Activated T-helper 1 cell treated with anti-CD3 and anti-CD28 coated beads, Interleukin-2, amount 50 U/mL, for 16 hours (primary cell): ENCODE measurements at places on chromosomes 12 and 14.

DNA sequence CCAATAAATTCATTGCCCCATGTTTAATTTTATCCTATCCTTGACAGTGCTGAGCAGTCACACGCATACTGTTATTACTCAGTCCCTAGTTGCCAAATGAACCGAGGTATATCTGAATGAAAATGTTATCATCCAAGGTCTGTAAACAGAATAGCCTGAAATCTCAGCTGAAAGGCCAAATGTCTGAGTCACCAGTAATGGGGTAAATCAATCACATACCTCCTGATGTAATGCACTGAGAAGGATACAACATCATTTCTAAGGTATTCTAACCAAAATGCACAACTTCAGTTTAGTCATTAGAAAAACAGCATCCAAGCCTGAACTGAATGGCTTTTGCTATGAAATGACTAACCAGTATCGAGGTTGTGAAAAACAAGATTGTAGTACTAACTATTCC, 228.6 kb downstream of the DPF3 start:
- no peak for DNase-seq

DNA sequence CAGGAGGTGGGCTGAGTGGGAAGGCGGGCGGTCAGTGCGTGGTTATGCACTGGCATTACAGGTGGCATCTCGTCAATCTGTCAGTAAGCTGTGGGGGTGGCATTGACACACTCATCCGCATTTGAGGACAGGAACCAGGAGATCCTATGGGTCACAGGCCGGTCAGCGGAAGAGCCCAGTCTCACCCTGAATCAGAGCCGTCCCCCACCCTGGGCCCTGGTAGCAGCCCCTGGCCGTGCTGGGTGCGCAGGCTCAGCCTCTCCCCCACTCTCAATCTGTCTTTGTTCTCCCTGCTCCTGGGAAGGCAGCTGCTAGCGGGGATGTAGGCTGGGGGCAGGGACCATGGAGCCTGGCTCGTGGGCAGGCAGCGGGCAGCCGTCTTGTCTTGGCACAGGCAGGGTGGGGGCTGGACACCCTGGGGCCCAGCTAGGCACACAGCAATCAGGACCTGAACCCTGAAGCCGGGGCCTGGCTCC, 5.1 kb downstream of the INF2 start:
- no peak for DNase-seq

GRCh38 chr12:117045160-117046010, 53.8 kb downstream of the TESC start:
- DNase-seq: no peak

DNA sequence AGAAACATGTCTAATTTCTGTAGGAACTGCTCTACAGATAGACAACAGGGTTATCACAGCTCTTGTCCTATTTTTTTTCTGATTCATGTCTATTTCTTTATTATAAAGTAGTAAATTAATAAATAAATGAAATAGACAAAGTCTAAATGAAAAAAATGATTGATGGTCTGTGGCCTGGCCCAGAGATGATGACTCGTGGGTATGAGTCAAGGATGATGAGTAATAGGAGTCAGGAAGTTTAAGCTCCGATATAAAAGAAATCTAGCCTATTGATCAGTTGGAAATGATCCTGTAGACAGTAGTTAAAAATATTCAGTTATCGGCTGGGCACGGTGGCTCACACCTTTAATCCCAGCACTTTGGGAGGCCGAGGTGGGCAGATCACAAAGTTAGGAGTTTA, 90.6 kb upstream of the RTL1 start:
- DNase-seq: no peak

DNA sequence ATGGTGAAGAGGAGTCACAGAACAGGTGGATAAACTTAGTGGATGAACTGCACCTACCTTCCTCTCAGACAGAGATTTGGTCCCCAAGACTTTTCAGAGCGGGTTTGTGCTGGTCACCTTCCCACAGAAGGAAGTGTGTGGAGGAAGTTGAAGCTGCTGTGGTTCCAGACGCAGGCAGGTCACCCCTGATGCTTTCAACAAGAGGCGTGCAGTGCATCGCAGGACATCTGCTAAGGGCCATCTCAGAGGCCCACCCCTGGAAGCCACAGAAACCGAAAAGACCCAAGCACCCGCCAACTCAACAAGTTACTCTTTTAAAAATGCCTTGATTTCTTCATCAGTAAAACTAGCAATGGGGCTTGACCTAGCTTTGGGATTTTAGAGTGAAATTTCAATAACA, 1.0 kb upstream of the GPX2 start:
- DNase-seq: no peak

- no peak for DNase-seq
Measured at GRCh38 chr12:113244478-113244958, 23.3 kb downstream of the TPCN1 start.

GRCh38 chr14:23513005-23513817, 38.4 kb downstream of the ZFHX2 start:
- DNase-seq: no peak

DNA sequence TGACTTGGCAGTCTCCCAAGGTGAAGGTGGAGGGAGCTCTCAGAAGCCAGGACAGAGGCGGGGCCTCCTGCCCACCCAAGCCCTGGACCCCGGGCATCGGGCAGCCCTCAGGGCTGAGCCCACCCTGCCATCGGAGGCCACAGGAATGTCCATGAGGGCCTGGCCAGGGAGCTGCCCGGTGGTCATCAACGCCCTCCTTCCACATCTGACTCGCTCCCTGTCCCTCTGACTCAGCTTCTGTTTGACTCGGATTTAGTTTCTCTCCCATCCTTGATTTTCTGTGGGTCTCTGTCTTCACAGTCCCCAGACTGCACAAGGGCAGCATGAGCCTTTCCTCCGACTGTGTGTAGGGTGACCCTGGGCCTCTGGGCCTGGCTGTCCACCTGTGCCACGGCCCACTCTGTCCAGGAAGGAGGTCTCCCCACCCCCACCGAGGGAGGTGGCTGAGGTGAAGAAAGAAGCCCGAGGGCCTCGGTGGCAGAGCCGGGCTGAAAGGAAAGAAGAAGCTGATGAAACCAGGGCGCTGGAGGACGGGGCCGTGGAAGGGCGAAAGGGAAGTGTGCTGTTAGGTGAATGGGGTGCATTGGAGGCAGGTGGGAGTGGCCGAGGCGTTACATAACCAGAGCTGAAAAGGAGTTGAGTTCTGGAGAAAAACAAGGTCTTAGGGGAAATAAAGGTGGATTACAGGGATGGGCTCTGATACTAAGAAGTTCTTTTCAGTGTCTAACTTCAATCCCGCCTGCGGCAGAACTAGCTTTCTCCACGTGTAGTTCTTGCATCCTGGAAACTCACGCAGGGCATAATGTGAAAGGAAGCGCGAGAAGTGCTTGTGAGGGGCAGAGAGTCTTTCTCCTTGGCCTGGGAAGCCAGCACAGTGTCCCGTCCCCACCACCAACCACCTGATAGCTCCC, 16.7 kb upstream of the TMEM106C start:
- DNase-seq: no peak

GRCh38 chr14:39957987-39958386, 525.8 kb upstream of the FBXO33 start:
- no peak for DNase-seq

DNA sequence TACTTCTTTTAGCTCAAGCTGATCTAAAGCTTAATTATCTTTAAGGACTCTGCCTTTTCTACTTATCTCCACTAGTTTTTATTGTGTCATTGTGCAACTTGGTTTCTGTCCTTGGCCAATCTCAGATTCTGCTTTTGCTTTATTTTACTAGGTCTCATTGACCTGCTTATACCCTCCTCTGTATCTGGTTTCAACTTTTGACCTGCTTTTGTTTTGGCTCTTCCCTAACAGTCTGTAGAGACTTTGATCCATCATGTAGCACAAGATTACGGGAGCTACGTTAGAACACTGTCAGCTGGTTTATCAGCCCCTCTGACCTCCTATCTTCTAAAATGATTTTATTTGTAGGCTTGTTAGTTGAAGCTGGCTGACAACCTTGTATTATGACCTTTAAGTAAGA, 43.6 kb downstream of the ZCRB1 start:
- no peak for DNase-seq

DNA sequence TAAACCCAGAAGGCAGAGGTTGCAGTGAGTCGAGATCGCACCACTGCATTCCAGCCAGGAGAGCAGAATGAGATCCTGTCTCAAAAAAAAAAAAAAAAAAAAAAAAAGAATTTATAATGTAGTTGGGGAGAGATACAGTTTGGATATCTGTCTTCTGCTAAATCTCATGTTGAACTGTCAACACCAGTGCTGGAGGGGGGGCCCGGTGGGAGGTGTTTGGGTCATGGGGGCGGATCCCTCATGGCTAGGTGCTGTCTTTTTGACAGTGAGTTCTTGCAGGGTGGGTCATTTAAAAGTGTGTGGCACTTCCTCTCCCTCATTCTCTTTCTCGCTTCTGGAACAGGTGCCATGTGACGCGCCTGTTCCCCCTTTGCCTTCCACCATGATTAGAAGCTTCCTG, 32.8 kb downstream of the CLIP1 start:
- DNase-seq: no peak

- no peak for DNase-seq
Measured at GRCh38 chr12:98453070-98453469, 62.3 kb upstream of the TMPO start.

DNA sequence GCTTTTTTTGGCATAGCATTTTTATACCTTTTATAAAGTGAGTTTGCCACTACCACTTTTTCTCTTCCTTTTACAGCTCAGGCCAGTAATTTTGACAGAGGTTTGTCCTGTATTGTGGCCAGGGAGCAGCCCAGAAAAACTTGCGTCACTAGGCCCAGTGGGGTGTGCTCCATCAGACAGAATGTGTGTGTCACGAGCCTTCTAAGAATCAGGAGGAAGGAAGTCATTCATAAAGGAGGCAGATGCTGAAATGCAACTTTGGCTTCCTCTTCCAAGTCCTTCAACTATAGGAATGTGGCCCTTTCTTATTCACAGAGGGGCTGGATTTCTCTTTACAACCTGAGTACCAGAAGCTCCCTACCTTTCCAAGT, 10.1 kb upstream of the RAB35 start:
- no peak for DNase-seq
